Breast epithelium (tissue), 4 donors: ENCODE measurements at places on chromosomes 4 and X. TPM values are rescaled to one million over a fixed set of nuclear protein-coding genes. Genes with fewer than 3 reads are reported as not detected.

The HTATSF1 gene
- total RNA-seq: 52.2 TPM

- no peak for DNase-seq
Measured at GRCh38 chr4:89915937-89916336, 21.3 kb downstream of the MMRN1 start.

DNA sequence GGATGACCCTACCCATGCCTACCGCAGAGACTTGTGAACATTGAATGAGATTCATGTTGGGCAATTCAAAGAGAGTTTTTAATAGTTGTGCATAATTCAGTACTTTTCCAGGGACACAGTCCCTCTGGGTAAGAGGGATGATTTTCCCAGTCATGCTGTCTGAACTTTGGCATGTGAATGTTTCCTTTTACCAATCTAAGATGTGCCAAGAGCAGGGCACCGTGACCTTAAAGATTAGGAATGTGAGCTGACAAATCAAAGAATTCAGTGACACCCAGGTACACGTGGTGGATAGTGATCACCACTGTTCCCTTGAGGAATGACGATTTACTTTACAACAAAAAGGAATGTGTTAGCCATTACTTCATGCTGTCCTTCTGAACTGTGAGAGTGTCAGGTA lies 515.6 kb downstream of the PPARGC1A start:
- DNase-seq: no peak

GRCh38 chrX:130974323-130974722 lies 71.3 kb upstream of the ENOX2 start:
- DNase-seq: no peak

- no peak for DNase-seq
Measured at GRCh38 chr4:53916431-53916889, 147.9 kb downstream of the CHIC2 start.

GRCh38 chr4:24404281-24404680 lies 180.1 kb downstream of the DHX15 start:
- no peak for DNase-seq
